WERI-Rb-1 (cell line): ENCODE measurements at places on chromosomes 7 and 10.

GRCh38 chr7:99834382-99834781 lies 6.6 kb downstream of the CYP3A43 start:
- no peak for DNase-seq

DNA sequence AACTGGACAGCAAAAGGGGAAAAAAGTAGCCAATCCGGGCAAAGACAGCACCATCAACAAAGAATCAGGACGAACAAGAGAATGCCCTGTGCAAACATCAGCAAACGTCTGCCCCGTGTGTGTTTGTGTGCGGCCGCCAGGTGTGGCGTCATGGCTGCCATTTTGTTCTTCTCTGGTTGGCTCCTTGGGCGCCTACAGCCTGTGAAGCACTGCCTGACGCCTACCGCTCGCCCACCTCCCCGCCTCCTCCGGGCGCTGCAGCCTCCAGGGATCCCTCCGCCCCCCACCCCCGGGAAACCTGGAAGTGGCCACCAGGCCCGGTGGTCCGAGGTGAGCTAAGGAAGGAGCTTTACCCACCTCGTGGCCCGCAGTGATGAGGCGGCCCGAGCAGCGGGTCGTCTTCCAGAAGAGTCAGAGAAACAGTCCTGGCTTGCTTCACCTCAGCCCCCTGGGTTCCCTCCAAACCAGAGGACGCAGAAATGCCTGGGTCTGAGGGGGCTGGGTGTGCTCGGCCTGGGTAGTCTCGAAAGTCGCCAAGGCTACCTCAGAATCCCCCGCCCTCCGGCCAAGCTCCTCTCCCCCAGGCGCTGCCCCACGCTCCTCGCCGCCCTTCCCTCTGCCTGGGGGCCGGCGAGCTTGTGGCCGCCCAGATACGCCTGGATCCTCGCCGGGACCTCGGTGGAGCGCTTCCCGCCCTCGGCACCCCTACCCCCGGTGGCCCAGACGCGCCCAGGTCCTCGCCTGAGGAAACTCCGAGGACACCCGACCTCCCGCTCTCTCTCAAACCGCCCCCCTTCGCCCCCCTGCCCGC lies 61.8 kb upstream of the IL6 start:
- no peak for DNase-seq

GRCh38 chr10:71765176-71765904 lies 8.0 kb downstream of the VSIR start:
- no peak for DNase-seq

DNA sequence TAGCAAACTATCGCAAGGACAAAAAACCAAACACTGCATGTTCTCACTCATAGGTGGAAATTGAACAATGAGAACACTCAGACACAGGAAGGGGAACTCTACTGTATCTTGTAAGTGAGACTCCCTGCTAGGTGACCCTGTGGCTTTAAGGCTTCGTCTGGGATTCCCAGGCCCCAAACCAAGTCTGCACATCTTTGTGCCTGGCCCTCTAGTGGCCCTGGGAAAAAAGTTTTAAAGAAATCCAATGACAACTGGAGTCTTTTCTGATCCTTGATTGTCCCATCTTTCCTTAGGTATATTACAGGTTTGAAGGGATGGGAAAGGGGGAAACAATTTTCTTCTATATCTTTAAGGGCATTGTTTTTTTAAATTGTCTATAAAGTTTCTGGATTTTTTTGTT lies 10.6 kb upstream of the LIPM start:
- peak; percentile 42 for DNase-seq

DNA sequence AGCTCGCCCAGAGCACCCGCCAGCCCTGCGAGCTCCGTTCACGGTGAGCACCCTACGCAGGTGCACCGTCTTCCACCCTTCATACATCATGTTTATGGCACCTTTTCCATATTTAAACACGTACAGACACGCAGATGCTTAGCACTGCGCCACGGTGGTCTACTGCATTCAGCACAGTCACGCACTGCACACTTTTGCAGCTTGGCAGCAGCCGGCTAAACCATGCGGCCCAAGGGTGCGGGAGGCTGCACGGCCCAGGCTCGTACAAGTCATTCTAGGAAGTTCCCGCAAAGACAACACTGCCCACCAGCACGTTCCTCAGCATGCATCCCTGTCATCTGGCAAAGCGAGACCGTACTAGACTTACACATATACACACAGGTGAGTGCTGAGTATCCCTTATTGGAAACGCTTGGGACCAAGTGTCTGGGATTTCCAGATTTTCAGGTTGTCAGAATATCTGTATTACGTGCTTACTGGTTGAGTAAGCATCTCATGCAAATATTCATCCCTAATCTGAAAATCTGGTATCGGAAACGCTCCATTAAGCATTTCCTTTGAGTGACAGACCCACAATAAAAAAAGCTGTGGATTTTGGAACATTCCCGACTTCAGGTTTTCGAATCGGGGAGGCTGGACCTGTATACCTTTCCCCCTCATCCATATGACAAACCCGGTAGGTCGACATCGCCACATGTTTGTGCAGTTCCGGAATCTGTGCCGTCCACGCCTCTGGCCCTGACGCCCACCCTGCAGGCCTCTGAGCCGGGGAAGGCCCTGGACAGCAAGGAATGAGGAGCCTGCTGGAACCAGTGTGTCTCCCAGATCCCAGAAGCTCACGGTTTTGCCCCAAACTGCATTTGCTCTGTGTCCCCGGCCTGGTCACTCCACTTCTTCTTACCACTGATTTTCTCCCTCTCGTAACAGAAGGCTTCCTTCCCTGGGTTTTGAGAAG lies 222.2 kb downstream of the ELFN1 start:
- DNase-seq = no peak

- no peak for DNase-seq
Observed at GRCh38 chr10:71063401-71063800, 149.0 kb upstream of the UNC5B start.

- DNase-seq = no peak
Observed at GRCh38 chr7:143499246-143499645, 21.6 kb downstream of the TAS2R41 start.

DNA sequence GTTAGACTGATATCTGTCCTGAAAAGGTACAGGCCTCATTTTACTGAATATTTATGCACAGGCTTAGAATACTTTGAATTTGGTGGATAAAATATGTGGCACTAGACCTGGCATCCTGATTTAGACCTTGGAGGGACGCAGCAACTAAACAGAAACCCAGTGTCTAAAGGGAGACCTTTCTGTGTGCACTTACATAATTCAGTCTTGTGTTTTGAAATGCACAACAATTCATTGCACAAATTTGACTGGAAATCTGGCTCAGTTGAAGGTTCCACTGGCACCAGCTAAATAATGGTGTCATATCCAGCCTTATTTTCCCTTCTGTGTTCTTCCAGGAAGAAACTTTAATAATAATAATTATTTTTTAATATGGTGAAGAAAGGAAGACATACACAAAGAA lies 142.1 kb downstream of the SND1 start:
- DNase-seq = no peak

DNA sequence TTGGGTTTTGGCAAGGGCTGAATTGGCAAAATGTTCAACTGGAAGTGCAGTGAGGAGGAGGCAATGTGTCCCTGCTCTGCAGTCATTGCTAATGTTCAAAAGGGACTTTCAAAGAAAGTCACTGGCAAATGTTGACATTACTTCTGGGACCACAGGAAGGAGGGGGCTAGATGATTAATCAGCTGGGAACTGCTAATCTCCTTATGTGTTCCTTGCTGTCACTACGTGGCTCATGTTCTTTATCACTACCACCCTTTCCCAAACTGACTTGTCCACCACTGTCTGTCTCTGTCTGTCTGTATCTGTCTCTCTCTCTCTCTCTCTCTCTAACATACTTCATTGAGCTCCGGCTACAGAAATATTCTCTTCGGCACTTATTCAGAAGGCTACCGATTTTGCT lies 86.9 kb upstream of the MTPN start:
- peak; percentile 37 for DNase-seq

- peak; percentile 42 for DNase-seq
Observed at GRCh38 chr10:16745061-16745460, 72.2 kb downstream of the RSU1 start.

DNA sequence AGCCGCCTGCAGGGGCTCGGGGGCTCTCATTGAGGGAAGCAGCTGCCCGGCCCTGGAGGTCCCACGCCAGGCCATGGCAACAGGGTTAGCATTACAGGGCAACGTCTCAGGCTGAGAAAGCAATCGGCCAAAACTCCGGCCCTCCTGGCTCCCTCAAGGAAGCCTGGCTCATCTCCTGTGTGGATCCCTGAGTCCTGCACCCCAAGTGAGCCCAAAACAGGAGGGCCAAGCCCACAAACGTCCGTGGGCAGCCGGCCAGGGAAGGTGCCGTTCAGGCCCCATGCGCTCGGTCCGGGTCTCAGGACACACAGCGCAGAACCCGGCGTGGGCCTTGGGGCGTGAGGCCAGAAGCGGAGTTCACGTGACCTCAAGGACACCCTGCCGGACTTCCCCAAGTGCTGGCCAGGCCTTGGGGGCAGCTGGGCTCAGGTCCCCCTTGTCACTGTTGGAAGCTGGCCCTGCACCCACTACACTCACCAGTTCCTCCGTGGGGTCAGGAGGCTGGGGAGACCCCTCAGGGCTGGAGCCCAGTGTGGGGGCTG lies 8.0 kb upstream of the PWWP2B start:
- peak; percentile 13 for DNase-seq

DNA sequence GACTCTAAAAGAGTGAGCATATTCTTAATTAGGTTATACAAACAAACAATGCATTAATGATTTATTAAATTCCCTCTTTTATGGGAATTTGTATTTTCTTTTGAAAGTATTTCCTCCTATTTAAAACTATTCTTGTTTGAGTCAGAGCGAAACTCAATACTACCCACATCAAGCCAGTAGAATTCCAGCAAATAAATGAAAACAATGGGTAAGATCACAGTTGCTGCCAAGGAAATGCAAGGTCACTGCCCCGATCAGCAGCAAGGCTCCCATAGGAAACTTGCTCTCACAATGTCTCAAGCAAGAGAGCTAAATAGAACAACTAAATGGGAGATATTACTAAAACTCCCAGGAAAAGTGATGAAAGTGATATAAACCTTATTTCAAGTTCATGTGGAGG lies 206.3 kb downstream of the THSD7A start:
- DNase-seq = no peak

GRCh38 chr10:100043796-100044195 lies 34.0 kb upstream of the DNMBP start:
- DNase-seq = no peak

DNA sequence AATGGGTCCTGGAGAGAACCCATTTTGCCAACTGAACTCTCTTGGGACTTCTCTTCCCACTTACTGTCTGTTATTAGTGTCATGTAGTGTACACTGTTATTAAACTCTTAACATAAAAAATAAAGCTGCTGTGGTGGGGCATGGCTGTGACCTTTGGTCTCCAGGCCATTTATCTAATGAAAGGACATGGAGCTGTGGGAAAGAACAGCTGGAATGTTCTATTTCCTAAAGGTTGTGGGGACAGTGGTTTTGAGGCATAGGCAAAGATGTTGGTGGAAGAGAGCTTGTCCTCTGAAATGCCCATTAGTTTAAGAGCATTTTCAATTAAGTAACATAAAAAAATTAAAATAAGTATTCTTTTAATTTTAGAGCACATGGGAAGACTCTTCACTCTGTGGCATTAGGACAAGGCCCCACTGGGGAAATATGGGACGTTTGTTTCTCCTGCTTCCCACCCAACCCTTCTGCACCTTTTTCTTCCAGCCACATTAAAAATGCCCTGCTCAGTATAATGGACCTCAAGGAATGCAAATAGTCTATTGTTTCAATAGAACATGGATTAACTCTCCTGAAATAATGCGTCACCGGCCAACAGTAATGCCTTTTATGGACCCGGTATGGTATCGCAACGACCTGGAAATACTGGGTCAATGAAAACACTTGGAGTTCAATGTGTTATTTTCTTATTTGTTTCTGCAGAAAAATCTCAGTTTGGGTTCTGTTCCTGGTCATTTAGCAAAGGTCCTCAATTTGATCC lies 149.6 kb downstream of the BUB3 start:
- no peak for DNase-seq

- DNase-seq = no peak
Observed at GRCh38 chr10:130108934-130109604, 1.6 kb downstream of the C10orf143 start.

- DNase-seq = no peak
Observed at GRCh38 chr7:47583739-47584535, 2.0 kb upstream of the TNS3 start.

- peak; percentile 61 for DNase-seq
Observed at GRCh38 chr7:116525913-116526861, 1.4 kb downstream of the CAV1 start.

DNA sequence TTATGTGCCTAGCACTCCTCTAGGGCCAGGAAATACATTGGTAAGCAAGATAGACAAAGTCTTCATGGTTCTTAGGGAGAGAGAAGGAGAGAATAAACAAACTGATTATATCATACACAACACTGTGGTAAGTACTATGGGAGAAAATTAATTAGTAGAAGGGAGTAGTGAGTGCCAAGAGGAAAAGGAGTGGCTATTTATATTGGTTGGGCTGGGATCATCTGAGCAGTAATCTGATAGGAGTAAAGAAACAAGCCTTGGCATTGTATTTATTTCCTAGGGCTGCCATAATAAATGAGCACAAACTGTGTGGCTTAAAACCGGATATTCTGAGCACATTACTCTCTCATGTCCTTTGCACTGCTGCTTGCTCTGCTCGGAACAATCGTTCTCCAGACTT lies 158.1 kb upstream of the PHF14 start:
- no peak for DNase-seq

- peak; percentile 6 for DNase-seq
Observed at GRCh38 chr10:6918305-6918704, 338.2 kb upstream of the PRKCQ start.

DNA sequence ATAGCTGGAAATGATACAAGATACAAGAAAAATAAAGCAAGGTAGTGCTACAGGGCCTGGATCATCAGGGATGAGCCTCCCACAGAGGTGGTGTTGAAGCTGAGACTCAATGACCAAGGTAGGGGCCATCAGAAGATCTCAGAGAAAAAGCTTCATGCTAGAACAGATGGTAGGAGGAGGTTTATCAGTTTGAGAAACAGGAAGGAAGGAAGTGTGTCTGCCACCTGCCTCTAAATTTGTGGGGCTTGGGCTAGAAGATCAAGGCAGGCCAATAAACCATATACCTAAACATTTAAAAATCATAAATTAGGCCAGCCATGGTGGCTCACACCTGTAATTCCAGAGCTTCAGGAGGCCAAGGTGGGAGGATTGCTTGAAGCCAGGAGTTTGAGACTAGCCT lies 410.8 kb upstream of the PRKCQ start:
- no peak for DNase-seq

GRCh38 chr7:127673902-127674301 lies 21.9 kb downstream of the SND1 start:
- no peak for DNase-seq

- DNase-seq = peak; percentile 15
Observed at GRCh38 chr7:47195641-47196040, 386.3 kb downstream of the TNS3 start.

- DNase-seq = no peak
Observed at GRCh38 chr7:803243-803635, 29.0 kb upstream of the SUN1 start.

GRCh38 chr10:75956624-75957023 lies 525.2 kb downstream of the LRMDA start:
- DNase-seq = peak; percentile 35

DNA sequence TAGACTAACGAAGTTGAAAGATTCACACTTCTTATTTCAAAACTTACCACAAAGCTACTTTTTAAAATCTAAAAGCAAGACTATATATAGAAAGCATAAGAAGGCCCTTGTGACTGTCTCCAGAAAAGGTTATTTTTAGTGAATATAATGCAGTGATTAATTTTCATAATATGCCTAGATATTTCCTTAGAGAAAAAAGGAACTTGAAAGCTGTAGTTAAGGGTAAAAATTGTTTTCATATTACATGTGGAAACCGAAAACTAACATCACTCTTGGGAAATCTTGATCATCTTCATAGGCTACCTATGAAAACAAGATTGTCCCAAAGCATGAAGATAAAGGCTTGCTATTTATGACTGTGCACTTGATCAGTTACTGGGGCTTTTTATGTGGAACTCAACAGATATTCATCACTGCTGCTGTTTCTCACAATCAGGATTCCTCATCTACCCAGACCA lies 223.2 kb downstream of the SH2D4B start:
- no peak for DNase-seq
